ENCODE measurements at places on chromosomes 4 and X. TPM values are rescaled to one million over a fixed set of nuclear protein-coding genes. Genes with fewer than 3 reads are reported as not detected.

GRCh38 chrX:39487166-39487968 lies 610.4 kb downstream of the BCOR start:
- DNase-seq = no peak

SLC34A2 gene
- 7.6 TPM for total RNA-seq

GRCh38 chr4:125505621-125506020 lies 190.9 kb downstream of the FAT4 start:
- DNase-seq = no peak

DNA sequence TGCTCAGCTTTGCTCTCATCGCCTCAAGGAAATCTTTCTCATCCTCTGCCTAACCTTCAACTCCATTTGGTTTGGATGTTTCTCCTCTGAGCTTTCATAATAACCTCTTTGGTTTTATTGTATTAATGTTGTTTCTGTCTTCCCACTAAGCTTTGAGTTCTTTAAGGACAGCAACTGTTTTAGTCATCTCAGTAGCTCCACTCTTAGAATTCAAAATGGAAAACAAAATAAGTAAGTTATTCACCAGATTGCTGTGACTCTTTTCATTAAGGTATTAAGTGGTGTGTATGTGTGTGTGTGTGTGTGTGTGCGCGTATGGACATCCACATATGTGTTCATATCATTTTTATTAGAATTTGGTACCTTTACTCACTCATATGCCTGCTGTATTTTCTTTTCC lies 279.2 kb upstream of the BOD1L1 start:
- DNase-seq = no peak

DNA sequence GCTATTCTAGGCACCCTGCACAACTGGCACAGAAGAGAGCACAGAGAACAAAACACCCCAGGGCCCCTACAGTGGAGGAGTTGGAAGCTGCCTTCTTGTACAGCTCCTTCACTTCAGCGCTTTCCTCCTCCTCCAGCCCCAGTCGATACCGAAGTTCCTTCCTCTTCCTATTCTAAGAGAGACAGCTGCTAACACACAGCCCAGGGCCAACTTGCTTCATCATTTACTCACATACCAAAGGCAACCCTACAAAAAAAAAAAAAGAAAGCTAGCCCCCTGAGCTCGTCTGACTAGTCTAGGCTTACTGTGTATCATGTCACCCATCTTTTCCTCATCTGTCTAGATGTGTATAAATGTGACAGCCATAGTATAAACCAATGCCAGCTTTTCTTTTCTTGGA lies 64.5 kb downstream of the MID1 start:
- no peak for DNase-seq

DNA sequence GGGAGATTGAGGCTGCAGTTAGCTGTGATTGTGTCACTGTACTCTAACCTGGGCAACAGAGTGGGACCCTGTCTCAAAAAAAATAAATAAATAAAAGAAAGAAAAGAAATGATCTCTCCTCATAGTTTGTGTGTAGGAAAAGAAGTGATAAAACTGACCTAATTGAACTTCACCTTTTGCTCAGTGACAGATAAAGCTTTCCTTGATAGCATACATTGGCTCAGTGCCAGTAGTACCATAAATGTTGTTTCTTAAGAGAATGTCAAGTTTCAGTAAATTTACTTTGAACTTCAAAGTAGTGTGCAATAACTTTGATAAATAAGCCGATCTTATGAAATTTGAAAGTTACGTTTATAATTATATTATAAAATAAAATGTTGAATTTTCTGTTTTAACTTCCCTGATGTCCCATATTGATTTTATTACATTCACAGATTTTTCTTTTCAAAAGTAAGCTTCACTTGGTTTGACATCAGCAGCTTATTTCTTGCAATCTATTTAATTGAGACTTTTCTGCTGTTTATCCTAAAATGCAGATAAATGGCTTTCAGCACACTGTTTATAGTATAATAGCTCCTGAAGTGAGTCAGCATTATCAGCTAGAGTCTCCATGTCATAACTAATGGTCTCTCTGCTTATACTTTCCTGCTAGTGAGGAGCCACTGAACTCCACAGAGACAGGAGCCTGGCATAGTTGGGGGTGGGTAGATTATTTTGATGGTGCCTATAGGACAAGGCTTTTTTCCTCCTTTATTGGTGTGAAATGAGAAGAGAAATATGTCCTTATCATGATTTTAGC lies 330.1 kb downstream of the BMPR1B start:
- DNase-seq = no peak

PPEF2 gene
- total RNA-seq = not detected

CT45A10 gene
- total RNA-seq = not detected

- no peak for DNase-seq
Measured at GRCh38 chr4:65624651-65625050, 45.6 kb downstream of the EPHA5 start.

DNA sequence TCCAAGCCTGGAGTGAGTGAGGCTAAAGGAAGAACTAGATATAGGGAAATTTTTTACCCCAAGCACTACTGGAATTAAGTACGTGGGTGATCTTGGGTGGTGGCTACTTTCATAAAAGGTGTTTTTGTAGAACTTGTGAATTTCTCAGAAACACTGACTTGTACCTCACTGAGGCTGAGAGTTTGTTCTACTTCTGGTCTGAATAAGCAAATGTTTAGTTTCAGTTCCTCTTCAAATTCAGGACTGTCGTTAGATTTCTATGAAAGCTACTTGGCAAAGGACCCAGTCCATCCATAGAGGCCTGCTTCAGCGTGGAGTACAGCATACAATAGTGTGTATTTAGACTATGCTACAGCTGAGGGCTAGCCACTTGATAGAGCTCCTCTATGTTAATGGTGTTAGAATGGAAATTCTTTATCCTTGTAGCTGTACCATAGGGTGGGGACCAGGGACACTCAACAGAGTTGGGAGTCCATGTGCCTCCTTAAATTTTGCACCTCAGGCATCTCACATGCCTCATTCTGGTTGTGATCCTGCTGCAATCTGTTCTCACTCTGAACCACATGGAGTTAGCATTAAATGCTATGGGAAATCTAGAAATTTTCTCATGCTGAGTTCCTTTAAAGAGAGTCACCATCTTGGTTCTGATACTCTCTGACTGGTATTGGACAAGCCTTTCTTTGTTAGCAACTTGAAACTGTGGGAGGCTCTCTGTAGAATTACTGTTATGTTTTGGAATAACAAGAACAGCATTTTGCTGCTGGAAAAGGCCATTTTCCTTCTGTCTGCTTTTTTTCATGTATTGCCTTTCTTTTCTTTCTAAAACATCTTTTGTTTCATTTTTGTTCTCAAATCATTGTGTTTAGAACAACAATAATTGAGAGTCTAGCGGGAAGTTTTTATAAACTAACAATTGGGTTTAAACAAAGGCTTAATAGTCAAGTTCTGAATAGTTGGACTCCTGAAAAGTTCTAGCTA lies 86.8 kb downstream of the PDGFRA start:
- DNase-seq = no peak

CRMP1 gene
- 1.9 TPM for total RNA-seq

DNA sequence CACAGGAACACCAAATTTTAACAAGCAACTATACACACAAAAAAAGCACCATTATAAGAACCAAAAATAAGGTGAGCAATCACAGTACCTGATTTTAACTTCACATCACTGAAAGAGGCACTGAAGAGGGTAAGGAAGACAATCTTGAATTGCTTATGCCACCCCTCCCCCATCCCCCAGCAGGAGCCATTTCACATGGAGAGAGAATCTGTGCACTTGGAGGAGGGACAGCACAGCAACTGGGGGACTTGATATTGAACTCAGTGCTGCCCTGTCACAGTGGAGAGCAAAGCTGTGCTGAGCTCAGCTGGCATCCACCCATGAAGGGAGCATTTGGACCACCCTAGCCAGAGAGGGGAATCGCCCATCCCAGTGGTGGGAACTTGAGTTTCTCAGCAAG lies 56.0 kb downstream of the NUDT11 start:
- no peak for DNase-seq

GRCh38 chr4:85672959-85673358 lies 198.0 kb downstream of the ARHGAP24 start:
- DNase-seq = no peak

TMPRSS11E gene
- total RNA-seq = 0.20 TPM

DNA sequence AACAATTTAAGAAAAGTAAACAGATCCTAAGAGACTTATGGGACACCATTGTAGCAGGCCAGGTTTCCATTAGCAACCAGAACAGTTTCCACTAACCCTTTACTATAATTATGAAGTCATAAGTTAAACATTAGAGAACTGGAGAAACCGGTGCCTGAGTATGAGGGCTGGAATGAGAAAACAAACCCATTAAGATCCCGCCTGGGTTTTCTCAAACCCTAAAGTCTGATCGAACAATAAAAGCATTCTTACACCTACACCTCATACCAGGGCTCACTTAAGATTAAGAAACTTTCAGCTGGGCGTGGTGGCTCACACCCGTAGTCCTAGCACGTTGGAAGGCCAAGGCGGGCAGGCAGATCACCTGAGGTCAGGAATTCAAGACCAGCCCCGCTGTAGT lies 13.7 kb upstream of the DHX15 start:
- peak; percentile 43 for DNase-seq

DNA sequence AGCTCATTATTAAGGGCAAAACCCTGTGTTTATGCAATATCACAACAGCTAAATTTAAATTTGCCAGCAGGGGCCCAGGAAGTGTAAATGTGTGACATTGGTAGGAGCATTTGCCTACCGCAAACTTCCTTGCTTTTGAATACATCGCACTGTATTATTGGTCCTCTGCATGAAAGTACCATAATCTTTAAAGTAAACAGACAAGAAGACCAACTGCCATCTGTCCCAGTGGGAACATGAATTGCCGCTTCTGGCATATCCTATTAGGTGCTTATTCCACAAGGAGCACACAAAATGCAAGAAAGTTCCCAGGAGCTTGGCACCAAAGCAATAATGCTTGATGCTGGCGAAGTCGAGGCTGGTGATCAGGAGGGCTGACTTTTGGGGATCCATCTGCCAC lies 51.3 kb downstream of the SOD3 start:
- DNase-seq = no peak

DNA sequence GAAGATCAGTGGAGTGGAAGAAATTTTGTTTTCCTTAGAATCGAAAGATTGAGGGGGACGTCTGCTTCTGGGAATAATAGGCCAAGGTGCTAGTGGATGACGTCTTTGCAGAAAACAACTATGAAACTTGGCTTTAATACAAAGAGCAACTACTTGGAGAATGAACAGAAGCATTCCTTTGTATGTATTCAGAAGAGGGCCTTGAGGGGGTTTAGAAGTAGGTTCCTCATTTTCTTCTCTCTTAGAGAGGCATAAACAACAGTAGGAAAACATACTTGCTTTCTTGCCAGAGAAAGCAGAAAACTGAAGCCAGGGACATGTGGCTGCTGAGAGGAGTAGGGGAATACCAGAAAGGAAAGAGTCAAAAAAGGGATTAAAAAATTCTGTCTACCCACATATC lies 167.8 kb downstream of the ZNF330 start:
- DNase-seq = no peak

CXCL1 gene
- total RNA-seq = 2.5 TPM

GRCh38 chr4:85833302-85833701 lies 358.4 kb downstream of the ARHGAP24 start:
- DNase-seq = no peak

- no peak for DNase-seq
Measured at GRCh38 chrX:24561121-24561520, 86.0 kb downstream of the PCYT1B start.

GRCh38 chrX:21529771-21530170 lies 128.4 kb downstream of the KLHL34 start:
- no peak for DNase-seq

PRR32 gene
- total RNA-seq = not detected

- DNase-seq = no peak
Measured at GRCh38 chr4:142781114-142781513, 65.0 kb downstream of the INPP4B start.

DNA sequence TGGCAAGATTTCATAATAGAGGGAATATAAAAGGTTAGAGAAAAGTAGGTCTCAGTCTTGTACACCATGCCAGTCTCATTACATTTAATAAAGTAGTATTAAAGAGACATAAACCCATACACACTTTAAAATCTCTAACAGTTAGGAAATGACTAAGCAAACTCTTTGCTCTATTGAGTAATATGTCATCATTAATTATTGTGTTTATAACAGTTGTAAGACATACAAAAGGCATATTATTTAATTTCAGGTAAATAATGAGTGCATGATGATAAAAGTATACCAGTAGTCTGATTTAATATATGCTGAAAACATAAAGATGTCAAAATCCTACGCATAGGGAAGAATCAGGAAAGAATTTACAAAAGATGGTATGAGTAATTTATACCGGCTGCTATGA lies 31.0 kb upstream of the FGG start:
- DNase-seq = no peak

GRCh38 chr4:137998666-137999429 lies 243.3 kb downstream of the SLC7A11 start:
- no peak for DNase-seq

GRCh38 chr4:159937595-159937994 lies 834.7 kb downstream of the RAPGEF2 start:
- DNase-seq = no peak

HTR2C gene
- not detected for total RNA-seq

DNA sequence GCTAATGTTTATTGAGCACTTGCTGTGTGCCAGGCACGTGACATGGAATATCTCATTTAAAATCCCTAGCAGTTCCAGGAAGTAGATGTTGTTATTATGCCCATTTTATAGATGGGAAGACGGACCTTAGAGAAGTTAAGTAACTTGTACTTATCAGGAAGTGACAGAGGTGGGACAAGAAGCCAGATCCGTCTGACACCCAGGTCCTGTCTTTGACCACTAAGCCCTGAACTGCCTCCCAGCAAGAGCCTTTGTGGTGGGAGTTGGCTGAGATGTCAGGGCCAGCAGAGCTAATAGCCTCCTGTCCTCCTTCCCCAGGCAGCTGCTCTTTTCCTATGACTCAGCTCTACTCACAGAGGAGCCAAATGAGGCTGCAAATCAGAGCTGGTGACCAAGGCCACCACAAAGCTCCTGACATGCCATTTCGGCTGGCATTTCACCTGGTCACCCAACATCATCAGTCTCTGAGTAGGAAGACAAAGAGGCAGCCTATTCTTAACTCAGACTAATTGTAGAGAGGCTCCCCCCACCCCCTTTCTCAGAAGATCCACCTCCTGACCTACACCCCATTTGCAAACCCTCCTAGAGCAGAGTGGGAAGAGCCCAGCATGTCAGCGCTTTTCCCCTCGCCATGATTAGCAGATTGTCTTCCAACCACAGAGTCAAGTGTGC lies 175.1 kb upstream of the KIT start:
- DNase-seq = no peak

TRIM75 gene
- total RNA-seq = not detected

- no peak for DNase-seq
Measured at GRCh38 chr4:114005569-114006442, 26.4 kb upstream of the ARSJ start.

DNA sequence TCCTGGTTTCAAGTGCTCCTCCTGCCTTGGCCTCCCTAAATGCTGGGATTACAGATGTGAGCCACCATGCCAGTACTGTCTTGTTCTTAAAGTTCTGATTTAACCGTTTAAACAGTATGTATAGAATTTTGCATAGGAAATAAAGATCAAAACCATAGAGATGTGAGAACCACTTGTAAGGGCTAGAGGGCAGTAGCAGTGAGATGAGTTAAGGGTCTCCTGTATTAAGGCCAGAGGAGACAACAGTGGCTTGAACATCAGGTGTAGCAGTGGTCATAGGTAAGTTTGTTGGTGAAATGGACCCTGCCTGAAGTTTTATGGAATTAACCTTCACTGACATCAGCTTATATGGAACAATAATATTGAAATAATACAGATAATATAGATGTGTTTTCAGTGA lies 155.7 kb downstream of the SLC4A4 start:
- no peak for DNase-seq
